NAMALWA (cell line): ENCODE measurements at places on chromosomes 3 and 15.

DNA sequence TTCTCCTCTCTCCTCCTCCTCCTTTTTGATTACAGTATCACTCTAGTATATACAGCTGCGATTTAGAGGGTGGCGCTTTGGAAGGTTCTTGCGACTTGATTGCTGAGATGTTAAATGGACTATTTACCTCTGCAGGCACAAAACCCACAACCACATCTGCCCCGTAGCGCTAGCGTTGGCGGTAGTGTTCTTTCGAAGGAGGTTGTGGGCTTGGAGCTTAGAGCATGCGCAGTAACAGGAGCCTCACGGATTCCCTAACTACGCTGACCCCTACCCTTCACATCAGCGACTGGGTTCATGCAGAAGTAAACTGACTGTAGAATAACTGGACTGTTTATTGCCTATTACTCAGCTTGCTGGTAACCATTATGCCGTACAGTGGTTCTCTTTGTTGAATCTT lies 58.0 kb downstream of the CGGBP1 start:
- DNase-seq: no peak

- DNase-seq: no peak
Observed at GRCh38 chr3:146834917-146835316, 229.8 kb upstream of the PLSCR5 start.

GRCh38 chr3:63774781-63775180 lies 44.3 kb upstream of the C3orf49 start:
- no peak for DNase-seq

GRCh38 chr15:37425541-37425940 lies 325.2 kb upstream of the MEIS2 start:
- no peak for DNase-seq

DNA sequence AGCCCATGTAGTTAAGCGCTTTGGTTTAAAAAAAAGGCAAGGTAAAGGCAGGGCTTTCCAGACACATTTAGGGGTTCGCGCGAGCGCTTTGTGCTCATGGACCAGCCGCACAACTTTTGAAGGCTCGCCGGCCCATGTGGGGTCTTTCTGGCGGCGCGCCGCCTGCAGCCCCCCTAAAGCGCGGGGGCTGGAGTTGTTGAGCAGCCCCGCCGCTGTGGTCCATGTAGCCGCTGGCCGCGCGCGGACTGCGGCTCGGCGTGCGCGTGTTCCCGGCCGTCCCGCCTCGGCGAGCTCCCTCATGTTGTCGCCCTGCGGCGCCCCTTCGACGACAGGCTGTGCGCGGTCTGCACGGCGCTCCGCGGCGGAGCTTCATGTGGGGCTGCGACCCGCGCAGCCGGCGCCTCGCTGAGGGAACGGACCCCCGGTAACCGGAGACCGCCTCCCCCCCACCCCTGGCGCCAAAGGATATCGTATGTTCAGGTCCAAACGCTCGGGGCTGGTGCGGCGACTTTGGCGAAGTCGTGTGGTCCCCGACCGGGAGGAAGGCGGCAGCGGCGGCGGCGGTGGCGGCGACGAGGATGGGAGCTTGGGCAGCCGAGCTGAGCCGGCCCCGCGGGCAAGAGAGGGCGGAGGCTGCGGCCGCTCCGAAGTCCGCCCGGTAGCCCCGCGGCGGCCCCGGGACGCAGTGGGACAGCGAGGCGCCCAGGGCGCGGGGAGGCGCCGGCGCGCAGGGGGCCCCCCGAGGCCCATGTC lies 927 bp downstream of the SMAD6 start:
- DNase-seq: no peak

GRCh38 chr3:188584162-188584529 lies 430.2 kb downstream of the LPP start:
- no peak for DNase-seq

- DNase-seq: no peak
Observed at GRCh38 chr15:60511351-60512031, 32.5 kb upstream of the ICE2 start.

DNA sequence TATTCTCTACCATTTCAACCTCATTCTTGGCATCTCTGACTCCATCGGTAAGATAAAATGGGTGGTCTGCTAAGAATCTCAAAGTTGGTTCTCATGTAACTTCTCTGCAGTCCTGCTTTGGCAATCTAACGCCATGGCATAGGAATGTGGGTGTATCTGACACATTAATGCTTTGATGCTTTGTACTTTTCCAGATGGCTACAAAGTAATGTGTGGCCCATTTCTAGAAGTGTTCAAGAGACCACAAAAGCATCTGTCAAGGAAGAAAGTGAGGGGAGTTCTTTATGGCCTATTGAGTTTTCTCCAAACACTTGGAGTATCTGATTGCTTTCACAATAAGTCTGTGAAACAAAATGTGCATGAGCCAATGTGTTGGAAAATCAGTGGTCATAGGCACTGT lies 339.9 kb upstream of the TGFBR2 start:
- no peak for DNase-seq

DNA sequence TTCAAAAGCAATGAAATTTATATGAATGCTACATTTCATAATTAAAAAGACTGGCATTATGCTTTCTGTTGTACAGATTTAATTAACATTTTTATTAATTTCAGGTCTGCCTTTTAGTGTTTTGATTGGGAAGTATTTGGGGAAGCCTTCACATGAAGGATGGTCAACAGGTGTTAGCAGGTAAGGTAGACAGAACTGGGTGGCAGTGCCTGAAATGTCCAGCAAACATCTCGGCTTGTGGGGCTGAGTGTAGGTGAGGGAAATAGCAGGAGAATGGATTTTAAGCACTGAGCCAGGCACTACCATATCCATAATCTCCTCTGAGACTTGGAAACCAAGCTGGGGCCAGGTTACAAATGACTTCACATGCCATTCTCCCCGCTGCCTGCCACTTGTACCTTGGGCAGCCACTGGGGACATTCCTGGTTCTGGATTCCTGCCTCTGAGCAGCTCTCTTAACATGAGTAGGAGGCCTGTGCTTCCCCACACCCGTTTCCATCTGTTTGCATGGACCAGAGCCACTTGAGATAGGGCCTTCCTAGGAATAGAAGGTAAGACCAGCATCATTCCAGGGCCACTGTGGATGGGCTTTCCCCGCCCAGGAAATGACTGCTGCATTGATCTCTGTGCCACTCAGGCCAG lies 125.9 kb upstream of the HES1 start:
- DNase-seq: no peak

DNA sequence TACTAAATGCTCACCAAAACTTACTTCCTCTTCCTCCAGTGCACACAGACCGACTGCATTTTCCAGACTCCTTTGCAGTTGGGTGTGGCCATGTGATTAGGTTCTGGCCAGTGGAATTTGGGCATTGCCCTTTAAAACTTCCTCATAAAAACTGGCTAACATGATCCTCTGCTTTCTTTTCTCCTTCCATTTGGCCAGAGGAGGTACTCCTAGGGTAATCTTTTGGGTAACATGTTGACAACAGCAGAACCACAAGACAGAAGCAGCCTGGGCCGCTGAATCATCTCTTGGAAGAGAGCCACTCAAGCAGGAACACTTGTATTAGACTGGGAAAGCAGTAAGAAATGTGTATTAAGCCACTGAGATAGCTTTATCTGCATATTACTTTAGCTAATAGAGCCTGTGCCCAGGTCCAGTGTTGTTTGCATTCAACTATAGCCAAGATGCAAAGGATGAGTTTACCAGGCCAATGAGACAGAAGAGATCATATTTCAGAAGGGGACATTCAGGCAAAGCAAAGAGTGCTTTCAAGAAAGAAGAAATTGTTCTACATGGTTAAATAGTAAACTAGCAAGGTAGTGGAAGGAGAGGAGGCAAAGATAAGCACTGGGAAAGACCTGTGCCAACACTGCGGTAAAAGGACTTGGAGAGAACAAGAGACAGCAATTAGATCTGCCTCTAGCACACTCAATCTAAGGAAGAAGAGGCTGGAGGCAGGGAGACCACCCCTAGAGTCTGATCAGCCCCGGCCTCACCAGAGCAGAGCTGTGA lies 79.8 kb downstream of the PLCH1 start:
- no peak for DNase-seq

GRCh38 chr3:176202652-176203051 lies 994.6 kb downstream of the TBL1XR1 start:
- DNase-seq: no peak

- no peak for DNase-seq
Observed at GRCh38 chr15:50112488-50113186, 6.4 kb downstream of the ATP8B4 start.

DNA sequence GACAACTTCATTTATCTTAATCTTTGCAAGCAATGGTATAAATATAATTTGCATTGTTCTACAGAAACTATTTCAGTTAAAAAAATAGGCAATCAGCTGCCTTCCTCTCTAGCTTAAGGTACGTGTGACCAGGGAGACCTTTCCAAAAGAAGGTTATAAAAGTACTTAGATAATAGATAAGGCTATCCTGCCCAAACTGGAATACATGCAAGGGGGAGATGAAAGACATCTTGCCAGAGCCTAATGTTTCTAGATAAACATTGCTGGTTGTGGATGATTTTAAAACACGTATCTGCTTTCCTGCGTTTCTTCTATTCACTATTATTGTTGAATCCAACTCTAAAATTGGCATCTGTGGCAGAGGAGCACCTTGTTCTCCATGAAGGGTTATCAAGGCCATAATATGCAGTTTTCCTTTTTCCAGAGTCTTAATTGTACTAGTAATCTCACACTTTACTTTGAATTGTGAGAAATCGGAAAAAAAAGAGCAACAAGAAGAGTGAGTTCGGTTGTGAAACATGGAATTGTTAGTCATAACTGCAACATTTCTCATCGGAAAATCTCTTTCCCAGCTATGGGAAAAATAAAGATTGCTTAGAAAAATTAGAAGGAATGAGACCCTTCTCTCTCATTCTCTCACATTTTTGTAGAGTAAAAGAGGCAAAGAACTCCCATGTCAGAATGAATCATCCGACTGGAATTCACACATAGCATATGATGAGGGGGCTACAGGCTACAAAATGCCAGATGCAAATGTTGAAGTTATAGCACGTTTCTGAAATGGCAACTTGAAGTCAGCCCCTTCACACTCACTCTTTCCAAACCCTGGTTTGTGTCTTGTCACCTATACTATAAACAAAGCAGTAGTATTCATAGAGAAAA lies 936.1 kb upstream of the NR2F2 start:
- DNase-seq: no peak

GRCh38 chr15:44719293-44719999 lies 8.1 kb downstream of the B2M start:
- peak; percentile 80 for DNase-seq

DNA sequence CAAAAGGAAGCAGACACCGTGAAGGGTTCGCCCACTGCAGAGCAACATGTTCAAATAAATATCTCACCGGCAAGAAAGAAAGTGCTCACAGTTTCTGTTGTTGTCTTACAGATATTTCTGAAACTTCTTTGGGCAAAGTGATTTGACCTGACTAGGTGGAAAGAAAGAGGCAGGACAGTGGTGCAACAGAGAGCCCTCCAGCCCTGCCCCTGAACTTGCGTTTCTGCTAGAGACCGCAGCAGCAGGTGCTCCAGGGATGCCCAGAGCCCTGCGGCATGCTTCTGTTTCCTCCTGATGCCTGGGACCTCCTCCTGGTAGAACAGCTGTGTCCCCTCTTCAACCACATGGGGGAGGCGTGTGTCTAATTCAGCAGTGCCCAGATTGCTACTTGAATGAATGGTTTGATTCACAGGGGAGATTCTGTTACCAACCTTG lies 123.4 kb downstream of the ATP10A start:
- peak; percentile 30 for DNase-seq
